ENCODE measurements at places on chromosomes 6 and 20.

DNA sequence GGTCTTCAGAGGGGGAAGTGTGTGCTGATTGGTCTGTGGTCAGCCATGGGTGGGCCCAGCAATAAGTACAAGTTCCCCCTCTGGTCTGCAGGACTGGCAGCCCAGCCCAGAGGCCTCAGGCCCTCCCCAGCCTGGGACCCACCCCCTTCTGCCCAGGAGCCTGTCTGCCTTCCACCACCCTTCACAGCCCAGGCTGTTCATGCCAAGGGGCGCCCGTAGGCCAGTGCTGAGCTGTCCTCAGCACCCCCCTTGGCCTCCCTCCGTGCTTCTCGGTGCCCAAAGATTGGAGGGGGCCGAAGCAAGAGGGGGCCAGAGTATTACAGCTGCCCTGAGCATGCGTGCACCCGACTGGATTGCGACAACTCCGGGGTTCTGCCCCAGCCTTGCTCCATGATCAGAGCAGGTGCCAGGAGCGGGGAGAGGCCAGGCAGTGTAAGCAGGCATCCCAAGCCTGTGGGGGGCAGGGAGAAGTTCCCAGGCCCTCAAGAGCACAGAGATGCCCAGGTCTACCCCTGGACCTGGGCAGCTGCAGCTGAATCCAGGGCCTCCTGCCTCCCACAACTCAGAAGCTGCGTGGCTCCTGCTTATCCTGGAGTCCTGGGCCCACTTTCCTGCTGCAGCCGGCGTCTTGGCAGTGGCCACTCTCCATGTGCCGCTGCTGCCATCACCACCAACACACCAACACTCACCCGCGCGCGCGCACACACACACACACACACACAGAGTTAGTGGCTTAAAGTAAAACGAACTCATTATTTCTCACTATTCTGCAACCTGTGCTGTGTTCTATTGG, 33.3 kb downstream of the CST9L start:
- DNase-seq, result no peak

- DNase-seq, result no peak
Observed at GRCh38 chr6:135183002-135183531, 2.0 kb downstream of the MYB start.

DNA sequence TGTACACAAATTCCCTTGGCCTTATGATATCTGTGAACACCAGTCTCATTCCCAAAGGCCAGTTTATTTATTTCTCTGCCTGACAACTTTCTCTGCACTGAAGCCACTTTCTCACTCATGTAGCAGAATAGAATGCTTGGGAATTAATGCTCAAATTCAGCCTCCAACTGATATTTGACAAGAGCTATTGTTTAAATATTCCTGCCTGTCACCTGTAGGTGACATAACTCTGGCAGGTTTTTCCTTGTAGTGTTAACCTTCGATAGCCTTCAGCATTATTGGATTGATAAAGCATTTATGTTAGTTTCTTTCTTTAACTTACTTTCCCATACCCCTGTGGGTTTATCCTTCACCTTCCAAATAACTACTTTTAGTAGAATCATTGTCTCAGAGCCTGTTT, 1183.2 kb upstream of the ADGRB3 start:
- DNase-seq, result no peak

- DNase-seq, result no peak
Observed at GRCh38 chr6:100230115-100230952, 234.4 kb downstream of the SIM1 start.

GRCh38 chr6:75458895-75459294, 34.7 kb downstream of the FILIP1 start:
- DNase-seq, result no peak

DNA sequence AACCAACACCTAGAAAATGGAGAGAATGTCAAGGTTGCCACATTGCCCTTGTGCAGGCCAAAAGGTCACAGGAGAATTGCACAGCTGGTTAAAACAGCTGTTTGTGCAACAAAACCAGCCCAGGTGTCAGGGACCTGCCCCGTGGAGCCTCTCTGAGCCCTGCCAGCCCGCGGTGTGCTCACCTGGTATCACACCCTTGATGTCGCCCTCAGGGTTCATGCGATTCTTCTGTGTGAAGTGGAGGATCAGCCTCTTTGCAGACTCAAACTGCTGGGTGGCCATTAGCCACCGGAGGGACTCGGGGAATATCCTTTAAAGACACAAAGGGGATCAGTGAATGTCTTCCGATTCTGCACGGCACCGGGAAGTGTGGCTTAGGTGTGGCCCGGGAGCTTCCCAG, 39.2 kb downstream of the PSMG4 start:
- DNase-seq, result no peak

GRCh38 chr6:47478233-47479139, 897 bp downstream of the CD2AP start:
- DNase-seq, result no peak

DNA sequence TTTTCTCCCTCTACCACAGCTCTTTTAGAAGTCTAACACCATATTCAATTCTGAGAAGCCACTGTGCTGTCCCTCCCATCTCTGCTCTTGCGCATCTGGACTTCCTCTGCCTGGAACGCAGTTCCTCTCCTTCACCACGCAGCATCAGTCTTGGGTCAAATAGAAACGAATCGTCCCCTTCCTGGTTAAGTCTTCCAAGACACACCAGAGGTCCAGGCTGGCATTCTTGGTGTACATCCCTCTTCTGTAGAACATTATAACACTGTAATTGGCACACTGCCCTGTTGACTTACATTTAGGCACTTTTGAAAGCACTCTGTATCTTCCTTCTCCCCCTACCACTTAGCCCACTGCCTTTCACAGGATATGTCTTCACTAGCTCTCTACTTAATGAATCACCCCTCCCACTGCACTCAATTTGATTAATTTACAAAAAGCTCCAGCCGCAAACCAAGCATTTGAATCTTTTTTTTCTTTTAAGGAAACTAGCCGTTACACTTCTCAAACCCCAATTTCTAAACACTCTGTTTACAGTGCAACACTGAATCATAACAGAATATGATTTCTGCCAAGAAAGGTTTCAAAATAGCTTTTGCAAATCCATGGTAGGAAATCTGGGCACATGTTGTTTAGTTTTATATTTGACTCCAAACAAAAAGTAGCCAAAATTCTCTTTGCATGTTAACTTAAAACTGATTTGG, 140.8 kb upstream of the CARMIL1 start:
- DNase-seq, result no peak

DNA sequence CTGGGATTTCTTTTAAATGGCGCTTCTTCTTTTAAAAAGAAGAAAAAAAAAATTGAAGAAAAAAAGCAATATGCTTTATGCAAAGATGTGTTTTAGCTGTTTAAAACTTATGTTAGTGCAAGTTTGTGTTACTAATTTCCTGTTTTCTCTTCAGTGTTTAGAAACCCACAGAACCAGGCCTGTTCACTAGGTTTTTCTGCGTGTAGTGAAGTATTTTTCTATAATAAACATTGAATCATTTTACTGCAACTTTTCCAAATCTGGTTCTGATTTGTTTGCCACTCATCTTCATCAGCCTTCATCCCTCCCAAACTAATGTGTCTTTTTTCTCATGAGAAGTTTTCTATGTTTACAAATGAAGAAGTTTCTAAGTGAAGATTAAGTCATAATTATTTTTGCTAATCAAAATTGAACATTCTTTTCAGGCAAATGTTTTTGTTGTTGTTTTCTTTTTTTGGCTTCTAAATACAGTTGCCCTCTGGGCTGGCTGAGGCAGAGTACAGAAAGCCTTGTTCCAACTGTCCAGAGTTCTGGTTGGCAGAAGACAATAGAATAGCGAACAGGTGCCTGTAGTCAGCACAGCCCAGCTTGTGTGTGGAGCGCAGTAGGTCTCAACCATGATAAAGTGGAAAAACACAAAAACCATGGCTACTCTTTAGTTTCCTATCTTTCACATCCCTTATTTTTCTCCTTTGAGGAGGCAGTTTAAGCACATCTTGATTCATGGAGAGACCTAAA, 14.5 kb downstream of the ZNF76 start:
- DNase-seq, result no peak

DNA sequence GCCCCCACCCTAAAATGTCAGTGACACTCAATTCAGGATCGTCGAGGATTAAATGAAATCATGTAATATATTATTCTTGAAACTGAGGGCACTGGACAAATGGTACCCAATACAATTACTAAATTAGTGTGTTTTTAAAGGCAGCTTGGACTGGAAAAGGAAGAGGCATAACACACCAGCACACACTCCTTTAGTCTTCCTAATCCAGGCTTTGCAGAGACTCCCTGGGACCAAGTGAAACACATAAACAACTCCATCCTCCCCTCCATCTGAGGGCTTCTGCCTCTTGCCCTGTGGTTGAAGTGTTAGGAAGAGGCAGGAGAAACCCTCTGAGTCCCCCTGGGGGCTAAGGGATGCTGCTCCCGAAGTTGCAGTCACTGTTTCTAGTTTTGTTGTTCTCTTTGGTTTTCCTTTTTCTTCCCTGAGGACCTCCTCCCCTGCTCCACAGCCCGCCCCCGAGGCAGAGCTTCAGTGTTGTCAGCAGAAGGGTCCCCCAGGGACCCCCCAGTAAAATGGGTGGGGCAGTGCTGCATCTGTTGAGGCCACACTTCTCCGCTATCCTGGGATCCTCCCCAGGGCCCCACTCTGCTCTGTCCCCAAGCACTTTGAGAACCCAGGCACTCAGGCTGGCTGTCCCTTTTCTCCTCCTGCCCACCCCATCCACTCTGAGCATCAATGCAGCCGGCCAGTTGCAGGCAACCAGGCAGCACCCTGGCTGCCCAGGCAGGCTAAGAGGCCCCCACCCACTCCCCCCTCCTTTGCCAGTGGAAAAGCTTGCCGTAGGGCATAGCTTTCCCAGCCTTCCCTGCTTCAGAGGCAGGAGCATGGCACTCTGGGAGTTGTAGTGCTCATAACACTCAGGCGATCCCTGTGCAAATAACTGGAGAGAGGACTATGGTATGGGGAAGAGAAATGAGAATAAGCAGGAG, 5.9 kb downstream of the TMEM63B start:
- no peak for DNase-seq

DNA sequence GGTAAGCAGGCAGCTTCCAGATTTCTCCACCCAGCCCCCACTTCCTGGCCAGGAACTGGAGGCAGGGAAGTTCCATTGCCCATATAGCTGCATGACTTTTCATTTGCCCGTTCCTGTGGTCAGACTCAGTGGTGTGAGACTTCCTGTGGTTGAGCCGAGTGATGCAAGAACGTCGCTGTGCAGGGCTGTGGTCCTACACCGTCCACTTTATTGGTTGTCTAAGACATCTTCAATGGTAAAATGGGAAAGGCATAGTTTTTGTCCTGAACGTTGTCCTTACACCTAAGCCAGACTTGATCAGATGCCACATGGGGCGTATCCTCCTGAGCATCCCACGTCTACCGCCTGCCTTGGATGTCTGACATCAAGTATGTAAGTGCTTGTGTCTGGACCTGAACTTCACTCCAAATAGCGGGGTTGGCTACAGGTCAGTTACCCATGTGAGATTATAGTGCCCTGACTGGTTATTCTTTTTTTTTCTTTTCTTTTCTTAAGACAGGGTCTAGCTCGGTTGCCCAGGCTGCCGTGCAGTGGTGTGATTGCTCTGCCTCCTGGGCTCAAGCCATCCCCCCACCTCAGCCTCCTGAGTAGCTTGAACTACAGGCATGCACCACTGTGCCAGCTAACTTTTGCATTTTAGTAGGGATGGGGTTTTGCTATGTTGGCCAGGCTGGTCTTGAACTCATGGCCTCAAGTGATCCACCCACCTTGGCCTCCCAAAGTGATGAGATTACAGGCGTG, 25.9 kb upstream of the GTSF1L start:
- no peak for DNase-seq

- no peak for DNase-seq
Observed at GRCh38 chr6:72290620-72291019, 331.2 kb upstream of the KCNQ5 start.

Measured in omental fat pad (tissue), 4 donors.